ENCODE measurements at places on chromosomes 1 and 21. TPM values are rescaled to one million over a fixed set of nuclear protein-coding genes. Genes with fewer than 3 reads are reported as not detected.
A peak's percentile ranks its signal among the peaks of the same experiment; 100 is the strongest.

GRCh38 chr1:172531412-172532182 is 1.4 kb upstream of the SUCO start:
- H3K27me3 ChIP-seq: no peaks in the 10 kb centered on the region
- no peak for DNase-seq
- peak overlapping the region; percentile 83 for H3K4me3 ChIP-seq
- peak overlapping the region; percentile 95 for H3K27ac ChIP-seq
- H3K4me1 ChIP-seq: peaks cover 10% of the 10 kb centered on the region

Gene ADORA1
- total RNA-seq: 2.0 TPM

DNA sequence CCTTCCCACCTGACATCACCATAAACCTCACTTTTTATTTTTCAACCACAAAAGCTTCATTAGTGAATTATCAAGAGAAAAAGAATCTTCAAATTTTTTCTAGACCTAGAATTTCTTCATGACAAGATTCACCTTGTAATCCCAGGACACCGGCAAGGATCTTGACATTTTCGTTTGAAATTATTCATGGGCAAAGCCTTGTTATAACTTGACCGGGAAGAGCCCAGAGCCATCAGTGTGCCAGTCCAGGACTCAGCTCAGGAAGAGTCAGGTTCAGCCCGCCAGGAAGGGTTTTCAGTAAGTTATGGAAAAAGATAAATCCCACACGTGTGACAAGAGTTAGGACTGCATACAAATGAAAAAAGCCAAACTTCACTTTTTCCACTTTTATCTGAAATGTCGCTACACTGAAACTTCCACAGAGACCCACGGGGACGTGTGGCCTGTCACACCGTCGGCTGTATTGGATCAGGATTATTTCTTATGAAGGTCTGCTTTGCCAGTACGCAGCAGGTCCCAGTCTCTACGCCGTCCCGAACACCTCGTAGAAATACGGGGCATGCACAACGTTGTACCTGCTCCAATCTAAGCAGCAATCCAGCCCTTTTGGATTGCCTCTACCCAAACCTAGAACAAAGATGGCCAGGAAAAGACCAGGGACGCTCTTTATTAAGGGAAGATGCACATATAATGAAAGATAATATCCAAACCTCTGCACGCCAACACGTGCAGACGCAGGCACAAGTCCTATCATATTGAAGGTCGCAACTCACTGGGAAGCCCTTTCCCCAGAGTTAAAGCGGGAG is 916 bp downstream of the F3 start:
- H3K4me1 ChIP-seq: peaks cover 8% of the 10 kb centered on the region
- DNase-seq: no peak

Gene NEGR1
- total RNA-seq: 42.8 TPM

- H3K27ac ChIP-seq: peak overlapping the region; percentile 50
- peaks cover 9% of the 10 kb centered on the region for H3K4me1 ChIP-seq
- H3K27me3 ChIP-seq: no peaks in the 10 kb centered on the region
- DNase-seq: no peak
- no peak overlapping the region for H3K4me3 ChIP-seq
- no peaks in the 10 kb centered on the region for H3K36me3 ChIP-seq
Observed at GRCh38 chr1:201456499-201457309, 12.3 kb downstream of the PHLDA3 start.

Gene LINGO4
- total RNA-seq: not detected

- peaks cover 10% of the 10 kb centered on the region for H3K27me3 ChIP-seq
- H3K4me1 ChIP-seq: no peaks in the 10 kb centered on the region
- DNase-seq: no peak
- no peak overlapping the region for H3K4me3 ChIP-seq
- H3K27ac ChIP-seq: no peak overlapping the region
Observed at GRCh38 chr1:30684259-30684658, 39.1 kb downstream of the MATN1 start.

DNA sequence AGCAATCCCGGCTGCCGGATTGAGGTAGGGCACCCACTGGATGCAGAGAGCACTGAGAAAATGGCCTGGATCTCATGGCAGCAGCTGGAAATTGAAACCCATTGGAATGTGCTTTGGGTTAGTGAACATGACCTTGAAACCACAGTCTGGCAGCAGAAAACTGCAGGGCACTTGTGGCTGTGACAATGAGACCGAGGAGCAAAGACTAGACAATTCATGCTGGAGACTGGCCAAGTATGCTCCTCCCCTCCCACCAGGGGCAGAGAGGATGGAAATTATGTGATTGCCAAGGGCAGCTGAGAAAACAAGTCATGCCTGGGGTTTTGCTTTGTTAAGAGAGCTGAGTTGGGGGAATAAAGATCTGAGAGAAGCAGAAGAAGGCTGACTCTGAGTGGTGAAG is 60.7 kb downstream of the ZNF697 start:
- no peaks in the 10 kb centered on the region for H3K4me1 ChIP-seq
- no peak for DNase-seq
- no peak overlapping the region for H3K4me3 ChIP-seq

Gene BTG2
- total RNA-seq: 219 TPM

DNA sequence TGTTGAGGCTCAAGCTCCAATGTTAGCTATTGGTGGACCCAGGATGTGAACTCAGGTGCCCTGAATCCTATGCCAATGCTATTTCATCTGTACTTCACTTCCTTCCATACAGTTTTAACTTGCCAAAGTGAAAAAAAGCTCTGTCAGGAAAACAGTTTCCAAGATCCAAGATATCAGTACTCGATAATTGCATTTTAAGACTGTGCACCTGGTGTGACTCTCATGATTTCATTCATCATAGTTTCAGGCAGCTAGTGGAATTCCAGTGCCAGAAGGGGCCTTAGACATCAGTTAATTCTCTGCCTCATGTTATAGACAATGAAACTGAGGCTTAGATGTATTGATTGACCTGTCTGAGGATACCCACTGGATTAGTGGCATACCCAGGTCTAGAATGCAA is 26.5 kb upstream of the LEPR start:
- no peak for DNase-seq
- H3K4me3 ChIP-seq: no peak overlapping the region
- peaks cover 5% of the 10 kb centered on the region for H3K36me3 ChIP-seq

Gene CFHR1
- total RNA-seq: 16.0 TPM

DNA sequence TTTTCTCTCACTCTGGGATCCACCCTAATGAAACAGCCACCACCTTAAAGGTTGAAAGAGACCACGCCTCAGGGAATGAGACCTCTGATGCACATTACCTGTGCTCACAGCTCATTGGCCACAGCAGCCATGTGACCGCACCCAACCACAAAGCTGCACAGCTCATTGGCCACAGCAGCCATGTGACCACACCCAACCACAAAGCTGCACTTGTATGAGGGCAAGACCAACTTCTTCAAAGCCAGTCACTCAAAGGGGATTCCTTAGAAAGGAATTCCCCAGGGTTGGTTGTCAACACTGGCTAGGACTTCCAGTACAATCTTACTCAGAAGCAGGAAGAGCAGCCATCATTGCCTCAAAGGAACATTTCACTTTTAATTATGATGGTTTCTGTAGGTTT is 43.6 kb upstream of the PDE9A start:
- no peak overlapping the region for H3K27ac ChIP-seq
- H3K4me3 ChIP-seq: no peak overlapping the region
- no peaks in the 10 kb centered on the region for H3K27me3 ChIP-seq
- DNase-seq: no peak
- no peaks in the 10 kb centered on the region for H3K36me3 ChIP-seq

Gene FCRL1
- not detected for total RNA-seq

All from ascending aorta (tissue), 2 donors.